ENCODE measurements at places on chromosomes 4 and X.

DNA sequence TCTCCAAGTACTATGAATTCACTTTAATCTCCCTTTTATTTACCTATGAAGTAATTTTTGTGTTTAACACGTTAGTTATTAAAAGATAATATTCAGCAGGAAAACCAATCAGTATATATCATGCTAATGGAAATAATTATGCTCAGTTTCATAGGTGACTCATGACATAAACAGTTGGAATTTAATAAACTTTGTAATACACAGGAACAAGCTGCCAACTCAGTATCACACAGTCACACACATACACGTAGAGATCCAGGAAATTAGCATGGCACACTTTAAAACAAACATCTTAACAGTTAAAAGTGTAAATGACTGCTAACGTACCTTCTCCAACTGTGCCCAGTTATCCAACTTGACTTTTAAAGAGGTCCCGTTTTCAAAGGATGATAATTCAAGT is 2.3 kb downstream of the SPATA4 start:
- no peak for DNase-seq

DNA sequence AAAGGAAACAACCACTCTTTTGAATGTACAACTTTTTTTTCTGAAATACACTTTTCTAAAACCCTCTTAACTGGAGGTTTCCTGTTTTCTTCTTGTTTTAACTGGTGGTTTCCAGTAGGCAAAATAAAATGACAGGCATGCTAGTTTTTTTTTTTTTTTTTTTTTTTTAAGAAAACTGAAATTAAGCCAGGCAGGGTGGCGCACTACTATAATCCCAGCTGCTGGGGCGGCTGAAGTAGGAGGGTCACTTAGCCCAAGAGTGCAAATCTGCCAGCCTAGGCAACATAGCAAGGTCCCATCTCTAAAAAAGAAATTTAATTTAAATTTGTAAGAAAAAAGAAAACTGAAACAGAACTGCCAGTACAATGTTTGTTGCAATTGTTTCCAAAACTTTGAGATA is 44.0 kb downstream of the TMEM144 start:
- no peak for DNase-seq

DNA sequence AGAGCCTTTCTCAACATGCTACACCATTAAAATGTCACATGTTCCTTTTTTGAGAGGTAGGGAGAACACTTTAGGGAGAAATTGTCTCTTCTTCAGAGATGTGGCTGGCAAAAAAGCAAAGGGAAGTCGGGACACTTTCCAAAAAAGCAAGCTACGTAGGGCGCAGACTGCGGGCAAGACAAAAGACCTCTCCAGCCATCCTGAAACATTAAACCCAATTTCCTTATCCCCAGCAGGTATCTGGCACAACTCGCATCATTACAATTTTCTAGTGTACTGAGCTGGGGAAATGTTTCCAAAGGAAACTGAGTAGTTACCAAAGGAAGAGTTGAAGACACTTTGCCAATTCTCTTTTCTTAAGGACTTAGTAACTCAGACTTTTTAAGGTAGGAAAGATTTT is 116.0 kb downstream of the PACRGL start:
- no peak for DNase-seq

DNA sequence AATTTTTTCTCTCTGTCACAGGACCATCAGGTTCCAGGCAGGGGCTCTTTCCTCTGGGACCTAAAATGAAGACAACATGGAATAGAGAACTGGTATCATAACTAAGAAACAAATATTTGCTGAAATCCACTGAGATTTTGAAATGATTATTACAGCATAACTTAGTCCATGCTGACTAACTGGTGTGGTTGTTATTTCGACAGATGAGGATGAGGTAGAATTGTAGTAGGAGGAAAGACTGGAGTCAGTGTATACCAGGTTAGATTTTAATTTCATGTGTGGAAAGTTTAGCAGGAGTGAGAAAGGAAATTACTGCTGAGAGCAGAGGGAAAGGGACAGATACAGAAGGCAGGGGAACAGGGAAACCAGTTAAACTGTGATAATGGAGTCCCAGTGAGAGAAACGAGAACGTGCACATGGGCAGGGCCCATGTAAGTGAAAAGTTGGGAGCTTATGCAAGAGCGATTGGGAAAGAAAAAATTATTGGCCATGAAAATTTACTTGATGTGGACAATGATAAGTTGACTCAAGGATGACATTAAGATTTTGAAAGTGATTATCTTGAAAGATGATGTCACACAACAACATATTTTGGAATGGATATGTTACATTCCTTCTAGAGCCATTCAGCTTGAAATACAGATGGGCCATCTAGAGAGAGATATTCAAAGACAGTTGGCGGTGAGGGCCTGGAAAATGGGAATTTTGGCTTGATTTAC is 98.7 kb upstream of the DDIT4L start:
- DNase-seq: no peak

GRCh38 chr4:168408620-168409019 is 71.7 kb downstream of the DDX60L start:
- peak; percentile 14 for DNase-seq

GRCh38 chrX:16445166-16445752 is 204.7 kb upstream of the S100G start:
- peak; percentile 52 for DNase-seq

- no peak for DNase-seq
Measured at GRCh38 chr4:26884486-26884988, 23.9 kb downstream of the STIM2 start.

GRCh38 chr4:20682853-20683252 is 17.4 kb upstream of the PACRGL start:
- DNase-seq: no peak

DNA sequence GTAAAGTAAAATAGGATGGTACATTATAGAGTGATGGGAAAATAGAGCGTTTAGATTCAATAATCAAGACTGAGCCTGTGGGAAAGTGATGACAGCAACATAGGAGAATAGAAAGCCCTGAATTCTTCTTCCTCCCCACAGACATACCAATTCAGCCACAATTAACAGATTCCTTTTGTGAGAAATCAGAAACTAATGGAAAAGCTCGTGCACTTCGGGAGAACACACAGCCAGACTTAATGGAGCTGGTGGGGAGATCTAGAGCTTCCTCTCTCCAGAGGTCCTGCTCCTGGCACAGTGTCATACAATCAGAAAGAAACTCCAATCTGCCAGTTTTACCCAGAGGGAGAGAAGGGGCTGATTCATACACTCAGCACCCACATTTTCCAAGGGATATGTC is 676.3 kb upstream of the BOD1L1 start:
- no peak for DNase-seq

- no peak for DNase-seq
Measured at GRCh38 chrX:153592966-153593688, 5.8 kb downstream of the CCNQ start.

DNA sequence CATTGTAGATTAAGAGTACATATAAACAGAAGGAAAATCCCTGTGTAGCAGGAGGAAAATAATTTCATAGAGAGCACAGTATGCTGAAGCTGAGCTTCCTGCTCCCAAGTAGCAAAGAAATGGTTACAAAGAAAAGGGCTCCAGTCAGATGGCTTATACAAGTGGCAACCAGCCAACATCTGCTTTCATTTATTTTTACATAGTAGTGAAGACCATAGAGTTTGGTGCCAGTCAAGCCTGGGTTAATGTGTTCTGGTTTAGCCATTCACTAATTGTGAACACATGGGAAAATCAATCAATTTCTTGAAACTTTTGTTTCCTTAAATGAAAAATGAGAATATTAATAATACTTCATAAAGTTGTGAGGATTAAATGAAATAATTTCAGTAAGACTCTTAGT is 111.3 kb upstream of the ELOVL6 start:
- DNase-seq: no peak

GRCh38 chrX:49001521-49002090 is 458 bp downstream of the GRIPAP1 start:
- DNase-seq: peak; percentile 26

- no peak for DNase-seq
Measured at GRCh38 chrX:64176876-64177275, 28.6 kb downstream of the AMER1 start.

GRCh38 chr4:8318509-8318908 is 49.0 kb downstream of the HTRA3 start:
- no peak for DNase-seq

- no peak for DNase-seq
Measured at GRCh38 chr4:1992468-1993168, 16.2 kb downstream of the NELFA start.

GRCh38 chr4:182770259-182770995 is 146.8 kb downstream of the DCTD start:
- DNase-seq: no peak

DNA sequence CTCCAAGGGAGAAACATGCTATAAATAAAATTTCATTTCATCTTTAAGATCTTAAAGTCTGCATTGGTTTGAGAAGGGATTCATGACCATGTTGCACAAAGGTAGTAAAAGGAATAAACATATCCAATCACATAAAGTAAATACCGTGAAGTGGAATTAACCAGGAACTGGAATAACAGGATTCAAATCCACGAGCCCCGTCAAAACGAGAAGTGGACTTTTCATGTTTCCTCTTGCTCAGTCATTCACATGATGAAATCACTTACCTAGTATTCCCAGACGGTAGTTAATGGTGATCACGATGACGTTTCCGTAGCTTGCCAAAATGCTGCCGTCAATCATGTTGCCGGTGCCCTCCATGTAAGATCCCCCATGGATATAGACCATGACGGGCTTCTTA is 199.7 kb downstream of the NLGN4X start:
- DNase-seq: no peak

DNA sequence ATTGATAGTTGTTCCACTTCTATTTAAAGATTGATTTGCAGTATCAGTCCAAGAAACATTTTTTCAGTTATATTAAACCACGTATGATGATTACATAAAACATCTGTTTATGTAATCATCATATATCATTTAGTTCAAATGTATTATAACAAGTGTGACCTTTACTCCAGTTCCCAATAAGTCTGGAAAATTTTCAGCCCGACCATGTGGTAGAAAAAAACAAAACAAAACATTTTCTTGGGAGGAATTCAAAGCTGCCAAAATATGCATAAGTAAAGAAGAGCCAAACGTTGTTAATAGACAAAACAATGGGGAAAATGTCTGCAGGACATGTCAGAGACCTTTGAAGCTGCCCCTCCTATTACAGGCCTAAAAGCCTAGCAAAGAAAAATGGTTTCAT is 709.1 kb downstream of the FAT4 start:
- DNase-seq: no peak

DNA sequence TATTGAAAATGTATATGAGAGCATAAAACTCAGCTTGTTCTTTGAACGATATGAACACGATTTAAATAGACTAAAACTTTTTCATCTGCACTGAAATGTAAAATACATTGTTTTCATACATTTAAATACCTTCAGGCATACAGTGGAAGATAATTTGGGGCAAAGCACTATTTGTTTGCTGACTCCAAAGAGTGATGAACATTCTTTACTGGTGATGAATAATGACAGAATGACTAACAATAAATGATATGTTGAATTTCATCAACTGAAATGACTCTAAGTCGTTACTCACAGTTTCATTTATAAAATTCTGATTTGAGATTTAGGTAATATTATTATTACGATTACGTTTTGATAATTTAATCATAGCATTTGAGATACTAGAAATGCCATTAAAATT is 1160.1 kb downstream of the NLGN4X start:
- no peak for DNase-seq

GRCh38 chr4:148426643-148427042 is 15.6 kb downstream of the NR3C2 start:
- DNase-seq: no peak

- no peak for DNase-seq
Measured at GRCh38 chr4:68929076-68929737, 22.4 kb downstream of the UGT2A3 start.

DNA sequence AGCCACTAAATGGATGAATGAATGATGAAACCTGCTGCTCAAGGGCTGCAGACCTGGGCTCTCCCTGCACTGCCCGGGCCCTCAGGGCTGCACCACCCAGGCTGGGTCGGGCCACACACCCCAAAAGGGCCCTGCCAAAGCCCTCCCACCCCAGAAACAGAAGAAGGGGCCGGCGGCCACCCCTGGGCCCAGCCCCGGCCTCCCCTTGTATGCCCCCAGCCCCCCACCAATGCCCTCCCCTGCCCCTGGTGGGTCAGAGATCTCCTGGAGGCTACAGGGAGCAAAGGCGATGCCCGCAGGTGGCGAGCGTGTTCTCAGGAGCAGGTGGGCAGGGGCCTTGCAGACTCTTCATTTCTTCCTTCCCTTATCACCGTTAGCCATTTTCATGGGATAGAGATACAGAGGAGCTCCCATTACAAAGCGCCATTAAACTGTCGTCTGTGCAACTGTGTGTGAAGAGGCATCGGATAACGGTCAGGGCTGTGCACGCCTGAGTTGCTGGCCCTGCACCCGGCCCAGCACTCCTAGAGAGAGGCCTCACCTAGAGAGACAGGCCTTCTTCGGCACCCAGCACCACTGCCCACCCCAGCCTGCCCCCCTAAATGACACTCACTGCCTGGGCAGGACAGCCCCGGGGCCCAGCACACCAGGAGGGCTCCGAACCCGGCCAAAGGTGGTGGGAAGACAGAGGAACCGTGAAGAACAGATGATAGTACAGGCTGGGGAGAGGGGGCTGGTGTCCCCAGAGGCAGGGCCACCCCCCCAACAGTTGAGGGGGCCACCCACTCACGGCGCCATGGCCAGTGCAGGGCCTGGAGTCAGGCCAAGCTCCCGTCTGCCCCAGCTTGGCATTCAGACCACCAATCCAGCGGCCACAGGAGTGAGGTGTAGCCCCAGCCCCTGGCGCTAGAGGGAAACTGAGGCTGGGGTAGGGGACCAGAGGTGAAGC is 133.7 kb downstream of the FAM53A start:
- DNase-seq: no peak

DNA sequence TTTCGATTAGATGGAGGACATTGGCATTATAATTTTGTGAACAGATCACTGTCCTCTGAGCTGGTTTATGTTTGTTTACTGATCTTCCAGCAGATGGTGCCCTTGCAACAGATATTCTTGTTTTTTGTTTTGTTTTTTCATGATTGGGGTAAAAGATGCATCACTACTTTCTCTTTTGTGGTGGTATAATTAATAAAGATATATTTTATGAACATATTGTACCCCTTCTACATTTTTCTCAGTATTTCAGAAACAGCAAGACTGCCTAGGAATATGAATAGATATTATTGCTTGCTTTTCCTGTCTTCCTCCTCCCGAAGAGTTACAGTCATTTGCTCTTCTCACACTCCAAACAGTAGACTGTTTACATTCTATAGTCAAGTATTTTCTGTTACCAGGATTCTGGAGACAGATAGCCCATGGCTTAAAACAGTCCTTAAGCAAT is 905.2 kb downstream of the TRAM1L1 start:
- peak; percentile 12 for DNase-seq

GRCh38 chr4:5146248-5146647 is 95.0 kb downstream of the STK32B start:
- no peak for DNase-seq

- DNase-seq: no peak
Measured at GRCh38 chrX:43985511-43985910, 12.3 kb upstream of the NDP start.
